Stimulated activated CD8-positive, alpha-beta memory T cell treated with anti-CD3 and anti-CD28 coated beads, Interleukin-4, amount 100 ng/mL, for 4 hours (primary cell): ENCODE measurements at places on chromosomes 4 and X.
A peak's percentile ranks its signal among the peaks of the same experiment; 100 is the strongest.

DNA sequence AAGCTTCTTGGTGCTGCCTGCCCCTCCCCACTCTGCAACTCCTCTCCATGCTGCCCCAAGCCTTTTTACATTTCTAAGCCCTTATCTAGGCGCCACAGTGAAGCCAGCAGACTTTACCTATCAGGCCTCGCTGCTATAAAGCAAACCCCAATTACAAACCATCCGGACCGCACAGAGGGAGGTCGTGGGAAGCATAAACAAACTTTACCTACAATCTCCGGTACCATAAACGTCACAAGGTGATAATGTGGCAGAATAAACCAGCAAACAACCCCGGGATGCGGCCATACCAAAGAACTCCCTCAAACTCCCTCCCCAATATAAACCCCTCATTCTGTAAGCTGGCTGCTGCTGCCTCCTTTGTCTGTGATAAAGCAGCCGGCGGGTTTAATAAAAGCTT is 54.0 kb upstream of the ZCCHC13 start:
- DNase-seq = no peak

DNA sequence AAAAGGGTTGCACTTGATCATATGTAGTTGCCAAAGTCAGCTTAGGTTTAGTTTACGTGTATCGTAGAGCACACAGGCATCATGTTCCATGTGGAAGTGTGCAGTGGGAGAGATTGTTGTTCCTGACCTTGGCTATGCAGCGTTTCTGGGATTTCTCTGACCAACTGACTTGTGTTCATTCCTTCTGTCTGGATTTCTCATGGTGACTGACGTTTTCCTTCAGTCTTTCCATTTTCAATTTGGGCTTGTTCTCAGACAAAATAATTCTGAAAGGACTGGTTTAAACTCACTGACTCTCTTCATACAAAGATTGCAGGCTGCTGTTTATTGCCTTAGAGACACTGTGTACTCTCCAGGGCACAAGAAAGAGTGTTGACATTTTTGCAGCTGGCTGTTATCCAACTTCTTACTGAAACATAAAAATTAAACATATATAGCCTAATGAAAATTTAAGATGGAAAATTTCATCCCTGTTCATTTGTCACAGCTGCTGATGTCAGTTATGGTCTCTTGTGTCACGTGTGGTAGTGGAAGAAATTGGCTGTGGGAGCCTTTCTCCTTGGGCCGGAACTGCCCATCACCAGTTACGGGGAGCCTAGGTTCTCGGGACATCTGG is 95.4 kb downstream of the TNIP2 start:
- DNase-seq = no peak

GRCh38 chrX:23902419-23902818 is 5.3 kb downstream of the APOO start:
- DNase-seq = no peak

GRCh38 chrX:152845618-152846240 is 14.9 kb downstream of the NSDHL start:
- DNase-seq = no peak

- no peak for DNase-seq
Observed at GRCh38 chr4:183399616-183400015, 44.8 kb upstream of the CDKN2AIP start.

GRCh38 chrX:111431001-111431400 is 19.0 kb upstream of the DCX start:
- DNase-seq = no peak

DNA sequence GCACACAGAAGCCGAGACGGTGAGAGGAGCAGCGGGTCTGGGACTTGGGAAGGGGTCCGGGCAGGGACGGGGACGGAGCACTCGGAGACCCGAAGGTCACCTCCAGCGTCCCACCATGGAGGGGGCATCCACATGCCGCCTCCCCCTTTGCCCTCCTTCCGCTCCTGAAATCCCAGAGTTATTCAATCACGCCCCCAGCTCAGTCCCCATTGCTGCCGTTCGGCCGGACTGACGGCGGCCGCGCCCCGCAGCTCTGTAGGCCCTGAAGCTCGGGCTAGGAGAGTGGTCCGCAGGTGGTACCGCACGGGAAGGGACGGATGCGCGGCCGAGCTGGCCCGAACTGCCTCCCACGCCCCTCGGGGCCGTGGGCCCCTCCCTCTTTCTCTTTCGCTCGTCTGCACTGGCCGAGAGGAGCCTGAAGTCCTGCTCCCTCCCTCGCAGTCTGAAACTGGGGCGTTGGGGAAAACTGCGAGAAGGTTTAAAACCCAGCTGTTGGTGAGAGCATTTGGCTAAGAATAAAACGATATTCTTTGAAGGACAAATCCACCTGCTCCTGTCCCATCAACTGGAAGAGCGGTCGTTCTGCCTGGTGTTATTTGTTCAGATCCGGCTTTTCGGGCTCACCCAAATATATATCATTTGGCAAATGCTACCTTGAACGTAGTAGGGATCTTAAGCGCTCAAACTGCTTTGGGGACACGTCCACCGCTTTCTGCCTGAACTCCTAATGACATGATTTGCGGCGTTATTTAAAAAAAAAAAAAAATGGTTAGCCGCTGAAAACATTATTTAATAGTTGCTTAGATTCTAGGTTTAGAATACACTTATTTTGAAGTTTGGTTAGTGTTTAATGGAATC is 719 bp downstream of the USO1 start:
- peak; percentile 12 for DNase-seq

DNA sequence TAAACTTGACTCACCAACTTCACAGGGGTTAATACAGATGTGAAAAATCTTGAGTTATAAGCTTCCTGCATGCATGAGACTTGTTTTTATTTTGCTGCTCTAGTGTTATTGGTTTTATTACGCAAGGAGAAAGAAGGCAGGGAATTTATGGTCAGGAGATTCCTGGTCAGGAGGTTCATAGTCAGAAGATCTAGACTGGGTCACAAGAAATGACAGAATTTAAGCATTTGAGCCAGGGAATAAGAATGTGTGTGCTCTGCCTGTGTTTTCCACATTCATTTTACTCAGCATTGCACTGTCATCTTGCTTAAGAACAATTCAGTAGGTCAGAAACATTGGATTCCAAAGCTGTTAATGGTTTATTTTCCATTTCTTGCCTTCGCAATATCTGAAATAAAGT is 2522.1 kb downstream of the ARAP2 start:
- DNase-seq = no peak

DNA sequence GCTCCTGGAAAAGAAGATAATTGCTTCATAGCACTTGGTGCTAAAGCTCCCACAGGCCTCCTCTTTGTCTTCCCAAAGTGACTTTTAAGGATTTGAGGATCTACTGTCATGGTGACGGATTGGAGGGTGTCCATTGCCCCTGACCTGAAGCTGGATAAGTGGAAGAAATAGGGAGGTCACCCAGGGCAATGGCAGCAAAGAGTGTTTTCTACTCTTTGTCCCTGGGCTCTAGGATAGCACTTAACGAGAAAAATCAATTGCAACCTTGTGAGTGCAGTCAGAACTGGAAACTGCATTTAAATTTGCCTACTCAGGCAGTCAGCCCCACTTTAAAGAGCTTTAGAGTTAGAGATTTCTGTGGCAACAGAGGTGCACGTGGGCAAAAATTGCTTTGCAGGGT is 43.7 kb upstream of the XK start:
- no peak for DNase-seq

DNA sequence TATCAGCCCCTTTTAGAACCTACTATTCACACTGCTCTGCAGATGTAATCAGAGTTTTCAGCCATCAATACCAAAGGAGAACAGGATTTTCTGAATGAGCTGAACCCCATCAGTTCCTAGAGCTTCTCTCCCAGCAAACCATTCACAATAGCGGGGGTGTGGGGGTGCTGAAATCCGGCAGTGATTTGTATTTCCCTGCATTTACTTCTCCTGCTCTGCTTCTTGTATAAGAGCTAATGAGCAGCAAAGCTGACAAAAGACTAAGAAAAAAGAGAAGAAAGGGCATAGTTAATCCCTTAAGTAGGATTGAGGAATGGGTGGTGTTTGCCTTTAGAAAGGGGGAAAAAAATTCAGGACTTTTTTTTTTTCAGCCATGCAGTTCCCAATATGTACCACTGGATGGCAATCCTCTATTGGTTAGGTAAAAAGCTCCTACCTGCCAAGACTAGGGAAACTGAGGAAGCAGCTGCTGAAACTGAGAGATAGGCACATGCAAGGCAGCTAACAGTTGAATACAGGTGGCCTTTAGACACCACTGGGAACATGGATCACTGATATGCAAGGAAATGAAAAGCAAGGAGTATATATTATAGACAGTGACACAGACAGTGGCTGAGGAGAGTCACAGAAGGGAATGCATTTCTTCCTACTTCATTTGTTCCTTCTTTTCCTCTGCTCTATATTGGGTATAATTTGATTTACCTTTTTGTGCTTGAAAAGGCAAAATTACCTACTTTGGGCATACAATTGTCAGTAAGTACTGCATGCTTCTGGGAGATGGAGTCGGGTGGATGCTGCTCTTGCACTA is 217.9 kb downstream of the HS6ST2 start:
- no peak for DNase-seq

- no peak for DNase-seq
Observed at GRCh38 chr4:81255524-81255923, 40.5 kb upstream of the PRKG2 start.

- DNase-seq = no peak
Observed at GRCh38 chr4:120011725-120012124, 54.9 kb downstream of the MAD2L1 start.

GRCh38 chr4:73885574-73886267 is 16.5 kb downstream of the CXCL1 start:
- no peak for DNase-seq

DNA sequence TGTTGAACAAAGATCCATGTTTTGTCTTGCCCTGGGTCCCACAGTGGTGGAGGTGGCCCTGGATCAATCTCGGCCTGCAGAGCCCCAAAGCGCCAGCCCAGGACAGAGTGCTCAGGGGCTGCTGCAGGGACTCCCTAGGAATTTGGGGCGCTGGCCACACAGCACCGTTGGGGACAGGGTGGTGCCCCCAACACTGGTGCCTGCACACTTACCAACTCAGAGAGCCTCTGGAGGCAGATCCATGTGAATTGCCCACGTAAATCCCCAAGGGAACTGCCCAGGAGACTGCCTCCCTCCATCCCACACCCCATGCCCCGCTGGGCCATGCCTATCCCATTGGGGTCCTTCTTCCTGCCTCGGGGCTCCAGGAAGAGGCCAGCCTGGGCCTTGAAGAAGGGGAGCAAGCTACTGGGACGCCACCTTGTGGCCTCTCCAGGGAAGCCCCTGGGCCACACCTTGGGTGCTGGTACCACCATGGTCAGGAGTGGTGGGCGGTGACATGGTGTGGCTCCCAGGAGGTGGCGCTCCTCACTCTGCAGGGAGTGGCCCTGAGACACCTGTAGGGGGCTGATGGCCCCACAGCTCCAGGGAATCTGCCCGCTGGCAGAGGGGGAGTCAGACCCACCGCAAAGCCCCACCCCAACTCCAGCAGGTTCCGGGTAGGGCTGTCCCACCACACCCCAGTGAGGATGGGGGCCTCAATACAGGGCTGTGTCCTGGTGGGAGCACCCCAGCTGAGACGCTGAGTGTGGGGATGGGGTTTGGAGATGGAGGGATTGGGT is 22.8 kb downstream of the CFAP99 start:
- no peak for DNase-seq

DNA sequence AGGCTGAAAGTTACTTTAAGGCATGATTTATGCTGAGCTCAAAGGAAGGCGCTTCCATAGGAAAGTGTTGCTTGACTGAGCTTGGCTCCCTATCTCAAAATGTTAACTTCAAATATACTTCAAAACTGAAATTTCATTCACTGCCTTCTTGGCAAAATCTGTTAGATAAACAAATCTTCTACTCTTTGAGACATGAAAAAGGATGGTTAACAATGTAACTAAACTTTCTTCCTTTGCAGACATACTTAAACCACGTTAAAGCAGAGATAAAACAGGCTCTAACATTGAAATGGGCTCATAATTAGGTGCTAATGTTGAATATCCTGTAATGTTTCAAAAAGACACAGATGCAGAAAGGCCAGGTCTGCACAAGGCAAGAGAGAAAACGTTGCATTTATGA is 110.4 kb downstream of the AMELX start:
- DNase-seq = no peak

DNA sequence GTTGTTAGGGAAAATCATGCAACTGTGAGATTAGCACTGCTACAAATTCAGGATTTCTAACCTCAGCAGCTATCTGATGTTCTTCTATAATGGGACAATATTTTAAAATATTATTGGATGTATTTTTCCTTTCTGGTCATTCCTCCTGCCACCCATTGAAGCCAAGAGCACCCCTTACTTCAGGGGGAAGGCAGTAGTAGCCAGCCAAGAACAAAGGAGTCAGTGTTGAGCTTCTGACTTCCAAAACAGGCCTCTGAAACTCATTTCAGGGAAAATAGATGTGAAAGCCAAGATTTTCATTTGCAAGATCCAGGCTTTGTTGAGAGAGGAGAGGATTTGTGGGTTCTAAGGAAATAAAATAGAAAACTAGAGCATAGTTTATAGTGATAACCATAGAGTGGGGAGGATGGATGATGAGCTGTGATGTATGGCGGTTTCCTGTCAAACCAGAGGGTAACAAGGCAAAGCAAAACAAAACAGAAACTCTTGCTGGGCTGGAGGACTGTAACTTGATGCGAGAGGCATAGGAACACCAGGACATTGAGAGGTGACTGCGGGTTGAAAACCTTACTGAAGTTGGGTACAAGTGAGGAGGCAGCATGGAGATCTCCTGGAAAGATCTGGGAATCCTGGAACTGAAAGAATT is 173.7 kb upstream of the LEF1 start:
- no peak for DNase-seq

- DNase-seq = no peak
Observed at GRCh38 chr4:64464581-64464980, 55.3 kb upstream of the TECRL start.

DNA sequence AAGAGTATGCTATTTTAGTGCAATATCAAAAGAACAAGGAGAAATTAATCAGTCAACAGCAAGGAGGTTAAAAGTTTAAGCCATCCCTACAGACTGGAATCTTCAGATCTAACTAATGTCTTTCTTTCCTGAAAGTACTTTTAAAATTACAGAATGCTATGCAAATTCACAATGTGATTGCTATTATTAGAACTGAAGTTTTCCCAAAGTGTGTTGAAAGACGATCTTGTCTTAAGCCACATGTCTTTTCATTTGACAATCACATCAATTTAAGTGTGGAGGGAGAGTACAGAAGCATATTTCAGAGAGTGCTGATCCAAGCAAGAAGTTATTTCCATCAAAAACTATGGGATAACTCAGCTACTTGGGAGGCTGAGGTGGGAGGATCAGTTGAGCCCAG is 64.7 kb upstream of the TNIP3 start:
- no peak for DNase-seq

- DNase-seq = no peak
Observed at GRCh38 chr4:185987961-185988627, 80.9 kb upstream of the TLR3 start.

DNA sequence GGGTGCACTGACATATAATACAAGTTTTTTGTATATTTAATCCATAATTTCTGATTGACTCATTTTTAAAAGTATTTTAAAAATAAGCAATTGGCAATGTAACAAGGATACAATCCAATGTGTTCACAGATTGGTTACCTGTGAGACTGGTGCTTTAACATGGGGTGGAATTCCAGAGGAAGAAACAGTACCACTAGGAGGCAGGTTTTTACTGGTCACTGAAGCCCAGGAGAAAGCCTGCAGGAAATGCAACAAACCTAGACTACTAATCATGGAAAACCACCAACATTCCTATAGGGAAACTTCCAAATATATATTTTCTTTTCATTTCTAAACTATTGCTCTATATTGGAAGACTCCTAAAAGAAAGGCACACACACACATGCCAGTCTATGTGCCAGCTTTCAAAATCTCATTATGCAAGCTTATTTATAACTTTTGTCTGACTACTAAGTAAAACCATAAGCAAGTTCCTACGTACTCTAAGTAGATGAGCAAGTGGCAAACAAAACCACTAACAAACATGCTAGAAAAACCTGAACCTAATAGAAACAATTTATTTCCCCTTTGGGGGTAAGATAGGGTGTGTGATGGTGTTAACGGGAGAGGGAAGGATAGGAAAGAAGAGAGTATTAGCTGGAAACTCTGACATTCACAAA is 19.2 kb downstream of the G3BP2 start:
- no peak for DNase-seq
